Activated naive CD4-positive, alpha-beta T cell (primary cell): ENCODE measurements at places on chromosomes 12 and 14.

GRCh38 chr14:70981000-70981952, 74.0 kb downstream of the PCNX1 start:
- DNase-seq, result no peak

DNA sequence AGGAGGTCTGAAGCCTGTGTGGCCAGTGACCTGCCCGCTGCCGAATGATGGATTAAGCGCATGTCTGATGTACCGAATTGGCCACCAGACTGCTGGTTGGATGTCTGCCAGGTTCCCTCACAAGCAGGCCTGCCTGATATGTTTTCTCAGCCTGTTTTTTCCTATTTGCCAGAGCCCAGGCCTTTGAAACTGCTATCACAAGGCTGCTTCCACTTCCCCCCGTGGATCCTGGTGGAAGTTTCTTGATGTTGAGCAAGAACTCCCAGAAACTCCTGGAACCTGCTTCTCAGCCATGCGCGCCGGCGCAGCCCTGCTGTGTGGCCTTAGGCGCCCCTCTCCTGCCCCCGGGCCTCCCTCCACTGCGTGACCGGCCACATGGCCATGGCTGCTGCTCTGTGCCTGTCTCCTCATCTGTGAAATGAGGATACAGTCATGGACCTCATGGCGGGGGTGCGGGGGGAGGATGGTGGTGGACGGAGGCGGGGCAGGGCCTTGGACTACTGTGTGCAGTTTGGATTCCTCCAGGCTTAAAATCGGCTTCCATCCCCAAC, 56.6 kb downstream of the CALM1 start:
- no peak for DNase-seq

DNA sequence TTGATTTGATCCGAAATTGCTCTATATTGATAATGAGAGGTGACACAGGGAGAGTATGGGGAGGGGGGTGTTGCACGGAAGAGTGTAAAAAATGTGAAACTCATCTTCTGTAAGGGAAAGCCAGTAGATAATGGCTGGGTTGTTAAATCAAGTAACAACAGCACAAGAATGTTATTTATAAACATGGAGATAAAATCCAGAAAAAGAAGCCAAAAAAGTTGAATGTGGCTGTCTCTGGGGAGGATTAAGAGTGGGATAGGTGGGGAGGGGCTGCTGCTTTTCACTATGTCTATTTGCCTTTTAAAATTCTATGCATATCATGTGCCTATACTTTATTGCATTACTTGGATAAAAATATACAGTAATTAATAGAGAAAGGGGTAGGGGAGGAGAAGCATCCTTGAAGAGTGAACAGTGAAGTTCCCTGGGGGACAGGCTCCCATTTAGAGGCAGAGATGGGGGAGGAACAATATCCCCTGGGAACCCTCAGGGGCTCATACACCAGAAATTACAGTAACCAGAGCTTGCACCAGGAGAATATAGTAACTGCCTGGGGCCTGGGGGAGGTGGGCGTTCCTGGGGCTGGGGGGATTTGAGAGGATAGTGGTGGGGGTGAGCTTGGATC, 39.2 kb upstream of the ANKRD9 start:
- DNase-seq, result no peak

- DNase-seq, result no peak
These were observed 728.8 kb upstream of the LMO3 start for GRCh38 chr12:17334784-17335183.

- DNase-seq, result no peak
These were observed 159.3 kb downstream of the DACT1 start for GRCh38 chr14:58797010-58797429.

DNA sequence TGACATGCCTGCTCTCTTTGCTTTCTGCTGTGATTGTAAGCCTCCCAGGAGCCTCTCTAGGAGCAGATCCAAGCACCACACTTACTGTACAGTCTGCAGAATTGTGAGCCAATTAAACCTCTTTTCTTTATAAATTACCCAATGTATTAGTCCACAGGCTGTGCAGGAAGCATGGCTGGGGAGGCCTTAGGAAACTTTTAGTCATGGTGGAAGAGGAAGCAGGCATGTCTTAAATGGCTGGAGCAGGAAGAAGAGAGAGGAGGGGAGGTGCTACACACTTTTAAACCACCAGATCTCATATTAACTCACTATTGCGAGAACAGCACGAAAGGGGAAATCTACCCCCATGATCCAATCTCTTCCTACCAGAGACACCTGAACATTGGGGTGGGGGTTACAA, 108.9 kb downstream of the DERA start:
- no peak for DNase-seq

GRCh38 chr14:49940808-49941421, 48.0 kb downstream of the ARF6 start:
- no peak for DNase-seq

GRCh38 chr12:29752121-29752520, 31.6 kb downstream of the TMTC1 start:
- no peak for DNase-seq

- no peak for DNase-seq
These were observed 25.8 kb upstream of the DICER1 start for GRCh38 chr14:95183082-95183481.

- DNase-seq, result no peak
These were observed 73.0 kb upstream of the ATF1 start for GRCh38 chr12:50690925-50691324.

GRCh38 chr14:101707068-101707842, 54.3 kb upstream of the PPP2R5C start:
- DNase-seq, result no peak

DNA sequence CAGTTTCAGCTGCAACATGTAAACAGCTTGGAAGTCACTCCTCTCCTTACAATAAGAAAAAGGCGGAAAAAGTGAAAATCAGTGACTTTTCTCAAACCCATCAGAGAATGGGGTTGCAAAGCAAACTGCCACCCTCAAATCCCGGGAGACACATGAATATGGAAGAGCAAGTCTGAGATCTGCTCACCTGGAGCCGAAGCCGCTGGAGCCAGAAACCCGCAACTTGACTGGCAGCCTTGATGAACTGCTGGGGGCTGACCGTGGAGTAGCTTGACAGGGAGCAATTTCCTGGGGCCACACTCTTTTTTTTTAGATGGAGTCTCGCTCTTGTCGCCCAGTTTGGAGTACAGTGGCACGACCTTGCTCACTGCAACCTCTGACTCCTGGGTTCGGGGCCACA, 208.2 kb downstream of the KIF26A start:
- no peak for DNase-seq

DNA sequence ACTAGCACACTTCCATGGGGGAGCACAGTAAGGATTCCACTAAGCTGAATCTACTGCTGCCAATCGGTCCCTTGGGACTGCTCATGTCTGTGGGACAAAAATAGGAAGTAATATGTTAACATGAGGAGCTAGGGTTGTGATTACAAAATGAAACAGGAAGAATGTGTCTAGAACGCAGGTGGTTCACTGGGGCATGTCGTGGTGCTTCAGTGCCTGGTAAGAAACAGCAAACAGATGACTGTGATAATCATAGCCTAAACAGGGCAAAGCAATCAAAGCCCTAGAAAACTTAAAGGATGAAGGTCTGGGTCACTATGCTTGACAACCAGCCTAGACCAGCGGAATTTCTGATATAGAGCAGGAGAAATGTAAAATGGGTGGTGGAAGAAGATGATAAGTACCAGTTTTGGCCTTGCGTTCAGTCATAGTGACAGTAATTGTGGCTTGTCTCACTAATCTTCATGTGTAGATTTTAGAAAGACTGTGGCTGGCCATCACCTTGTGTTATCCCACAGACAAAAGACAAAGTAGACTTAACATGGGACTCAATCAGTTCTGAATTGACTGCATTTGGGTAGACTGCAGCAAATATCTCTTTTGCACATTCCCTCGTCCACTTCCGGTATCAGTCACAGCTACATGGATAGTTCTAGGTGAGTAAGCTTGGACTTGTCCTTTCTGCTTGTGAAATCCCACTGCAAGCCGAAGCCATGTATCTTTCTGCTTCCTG, 51.4 kb downstream of the WASHC3 start:
- DNase-seq, result no peak

DNA sequence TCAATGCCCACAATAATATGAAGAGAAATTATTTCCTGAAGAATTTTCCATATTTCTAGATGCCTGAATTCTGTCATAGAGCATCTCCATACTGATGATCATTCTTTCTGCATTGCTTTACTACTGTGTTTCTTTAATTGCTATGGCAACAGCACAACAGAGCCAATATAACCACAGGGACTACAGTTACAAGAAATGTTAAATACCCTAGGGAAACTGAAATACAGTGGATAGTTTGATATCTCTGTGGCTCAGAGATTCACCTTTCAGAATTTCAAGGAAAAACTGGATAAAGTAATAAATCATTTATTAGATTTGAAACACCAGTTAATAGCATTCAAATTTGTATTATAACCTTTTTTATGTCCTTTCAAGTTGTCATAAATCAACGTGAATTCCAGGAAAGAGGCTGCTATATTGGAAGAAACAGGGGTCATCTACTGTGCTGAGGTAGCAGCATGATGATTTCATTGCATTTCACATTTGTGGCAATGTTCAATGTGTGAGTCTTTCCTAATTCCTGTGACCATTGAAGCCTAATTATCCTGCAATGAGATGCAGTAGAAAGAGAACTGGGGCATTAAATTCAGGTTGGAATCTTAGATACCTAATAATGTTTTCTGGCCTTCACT, 267.1 kb downstream of the LRFN5 start:
- no peak for DNase-seq

- DNase-seq, result no peak
These were observed 51.6 kb upstream of the PARP11 start for GRCh38 chr12:3924761-3925160.

DNA sequence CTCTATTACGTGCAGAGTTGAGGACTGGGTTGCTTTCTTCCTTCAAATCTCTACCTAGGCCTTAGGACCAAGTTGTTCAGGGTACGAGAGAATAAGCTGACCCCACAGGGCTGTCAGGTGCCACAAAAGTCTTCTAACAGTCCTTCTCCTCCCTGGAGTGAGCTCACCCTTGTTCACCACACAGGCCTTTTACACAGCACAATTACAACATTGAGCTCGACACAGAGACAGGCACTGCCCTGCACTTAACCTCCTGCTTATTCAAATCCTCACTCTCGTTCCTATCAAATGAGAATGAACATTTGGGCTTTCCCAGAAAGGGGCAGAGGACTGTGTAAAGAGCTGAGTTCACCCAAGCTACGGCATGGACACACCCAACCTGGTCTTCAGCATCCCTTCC, 2.4 kb downstream of the GALNT6 start:
- DNase-seq, result no peak

- DNase-seq, result no peak
These were observed 10.3 kb upstream of the SERPINA3 start for GRCh38 chr14:94601884-94602391.

DNA sequence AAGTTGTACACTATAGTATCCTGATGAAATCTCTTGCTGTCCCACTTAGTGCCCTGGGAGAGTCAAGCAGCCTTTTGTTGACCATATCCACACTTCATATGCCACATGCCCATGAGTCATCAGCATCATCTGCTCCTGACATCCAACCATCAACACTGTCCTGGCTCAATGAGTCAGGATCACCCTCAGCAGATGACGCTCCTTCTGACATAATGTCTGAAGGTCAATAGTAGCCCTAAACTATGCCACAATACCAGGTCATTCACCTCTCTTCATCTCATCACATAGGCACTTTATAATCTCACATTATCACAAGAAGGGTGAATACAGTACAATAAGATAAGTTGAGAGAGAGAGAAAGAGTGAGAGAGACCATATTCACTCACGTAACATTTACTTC, 369.0 kb upstream of the FAR2 start:
- DNase-seq, result no peak

- no peak for DNase-seq
These were observed 123.5 kb upstream of the RFLNA start for GRCh38 chr12:124171231-124171979.

DNA sequence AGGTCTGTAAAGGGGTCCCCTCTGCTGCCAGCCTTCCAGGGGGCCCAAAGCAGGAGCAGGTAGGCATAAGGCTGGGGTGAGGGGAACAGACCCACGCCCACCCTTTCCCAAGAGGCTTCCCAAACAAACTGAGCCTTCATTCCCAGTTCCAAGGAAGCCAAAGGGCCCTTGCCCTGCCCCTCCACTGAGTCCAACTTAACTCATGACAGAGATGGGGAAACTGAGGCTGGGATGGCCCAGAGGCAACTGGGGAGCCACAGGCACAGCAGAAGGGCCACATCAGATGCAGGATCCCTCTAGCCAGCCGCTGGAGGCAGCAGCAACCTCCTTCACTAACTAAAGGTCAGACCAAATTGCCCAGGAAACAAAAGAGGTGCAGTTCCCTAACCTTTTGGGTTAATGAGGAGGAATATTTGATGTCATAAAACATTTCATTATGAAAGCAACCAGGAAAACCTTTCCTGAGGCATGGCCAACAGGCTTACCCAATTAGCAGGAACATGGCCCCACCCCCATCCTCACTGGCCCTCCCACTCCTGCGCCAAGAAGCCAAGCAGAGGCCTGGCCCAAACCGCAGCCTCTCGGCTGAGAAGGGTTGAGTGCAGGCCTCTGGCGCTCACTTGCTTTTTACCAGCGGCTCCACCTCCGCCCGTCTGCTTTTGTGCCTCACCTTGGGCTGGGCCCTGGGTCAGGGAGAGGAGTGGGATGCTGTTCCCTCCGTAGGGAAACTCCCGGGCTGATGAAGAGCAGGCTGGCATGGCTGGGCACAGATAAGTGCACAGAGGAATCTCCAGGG, 293.5 kb upstream of the RTL1 start:
- no peak for DNase-seq

- DNase-seq, result no peak
These were observed 25.6 kb downstream of the UNC79 start for GRCh38 chr14:93456356-93456755.

DNA sequence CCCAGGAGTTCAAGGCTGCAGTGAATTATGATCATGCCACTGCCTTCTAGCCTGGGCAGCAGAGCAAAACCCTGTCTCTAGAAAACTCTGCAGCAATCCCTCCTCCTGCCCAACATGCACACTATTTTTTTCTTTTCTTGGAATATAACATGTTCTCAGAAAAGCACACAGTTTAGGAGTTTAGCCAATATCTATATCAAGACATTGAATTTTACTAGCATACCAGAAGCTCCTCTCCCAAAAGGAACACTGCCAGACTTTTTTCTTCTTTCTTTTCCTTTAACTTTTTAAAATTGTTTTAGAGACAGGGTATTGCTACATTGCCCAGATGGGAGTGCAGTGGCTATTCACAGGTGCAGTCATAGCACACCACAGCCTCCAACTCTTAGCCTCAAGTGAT, 107.1 kb upstream of the AEBP2 start:
- no peak for DNase-seq

DNA sequence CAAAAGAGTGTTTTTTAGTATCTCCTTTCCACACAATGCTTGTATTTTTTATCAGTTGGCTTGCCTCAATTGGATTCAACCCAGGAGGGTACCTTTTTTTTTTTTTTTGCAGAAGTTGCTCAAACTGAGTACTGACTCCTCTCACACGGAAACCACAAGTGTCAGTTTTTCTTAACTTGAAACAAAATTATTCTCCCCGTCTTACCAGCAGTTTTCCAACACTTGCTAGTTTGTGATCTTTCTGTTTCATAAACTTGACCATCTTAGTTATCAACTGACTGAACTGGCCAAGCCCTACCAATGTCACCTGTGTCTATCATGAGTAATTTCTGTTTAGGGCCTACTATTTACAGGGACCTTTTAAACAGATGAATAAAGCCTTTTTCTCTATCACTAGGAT, 34.1 kb upstream of the ITPR2 start:
- DNase-seq, result no peak

- DNase-seq, result no peak
These were observed 35.7 kb downstream of the IQSEC3 start for GRCh38 chr12:101969-102878.
